ENCODE measurements at places on chromosomes 16 and 17.
A peak's percentile ranks its signal among the peaks of the same experiment; 100 is the strongest.

DNA sequence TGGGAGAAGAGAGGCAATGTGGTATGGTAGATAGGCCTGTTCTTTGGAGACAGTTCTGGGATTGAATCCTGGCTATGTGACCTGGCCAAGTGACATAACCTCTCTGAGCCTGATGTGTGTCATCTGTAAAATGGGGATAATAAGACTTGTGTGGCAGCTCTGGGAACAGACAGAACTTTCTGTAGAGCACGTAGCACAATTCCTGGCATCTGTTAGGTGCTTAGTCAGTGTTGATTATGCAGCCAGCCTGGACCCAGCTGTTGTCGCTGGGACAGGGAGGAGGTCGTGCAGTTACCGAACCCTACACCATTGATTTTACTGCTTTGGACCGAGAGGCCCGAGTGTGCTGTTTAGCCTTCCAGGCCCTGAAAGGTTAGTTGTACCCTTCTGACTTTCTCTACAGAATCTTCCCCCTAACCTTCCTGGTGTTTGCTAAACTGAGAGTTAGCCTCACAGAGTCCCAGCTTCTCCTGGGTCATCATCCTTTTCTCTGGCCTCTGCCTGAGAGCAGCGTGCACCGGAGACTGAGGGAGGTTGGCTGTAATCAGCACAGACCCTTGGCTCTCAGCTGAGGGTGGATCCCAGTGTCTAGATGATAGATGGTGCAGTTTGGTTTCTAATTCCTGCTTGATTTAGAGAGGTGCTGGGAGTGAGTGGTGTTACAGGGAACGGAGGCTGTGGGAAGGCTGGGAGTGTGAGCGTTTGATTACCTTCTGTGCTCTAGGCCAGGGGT, 31.9 kb downstream of the MSI2 start:
- no peaks in the 10 kb centered on the region for H3K27me3 ChIP-seq
- H3K4me3 ChIP-seq, result no peak overlapping the region
- H3K27ac ChIP-seq, result no peak overlapping the region
- H3K36me3 ChIP-seq, result peaks cover 4% of the 10 kb centered on the region
- DNase-seq, result no peak

GRCh38 chr16:4517812-4518680, 20.5 kb downstream of the CDIP1 start:
- H3K4me3 ChIP-seq, result peak overlapping the region; percentile 4
- peak; percentile 50 for DNase-seq
- no peak overlapping the region for H3K27ac ChIP-seq
- H3K4me1 ChIP-seq, result no peaks in the 10 kb centered on the region
- no peaks in the 10 kb centered on the region for H3K27me3 ChIP-seq
- H3K36me3 ChIP-seq, result peaks cover 26% of the 10 kb centered on the region

- DNase-seq, result no peak
- peaks cover 71% of the 10 kb centered on the region for H3K36me3 ChIP-seq
- peak overlapping the region; percentile 41 for H3K27ac ChIP-seq
- H3K4me1 ChIP-seq, result peaks cover 3% of the 10 kb centered on the region
Measured at GRCh38 chr16:85798901-85799496, 345 bp downstream of the EMC8 start.

DNA sequence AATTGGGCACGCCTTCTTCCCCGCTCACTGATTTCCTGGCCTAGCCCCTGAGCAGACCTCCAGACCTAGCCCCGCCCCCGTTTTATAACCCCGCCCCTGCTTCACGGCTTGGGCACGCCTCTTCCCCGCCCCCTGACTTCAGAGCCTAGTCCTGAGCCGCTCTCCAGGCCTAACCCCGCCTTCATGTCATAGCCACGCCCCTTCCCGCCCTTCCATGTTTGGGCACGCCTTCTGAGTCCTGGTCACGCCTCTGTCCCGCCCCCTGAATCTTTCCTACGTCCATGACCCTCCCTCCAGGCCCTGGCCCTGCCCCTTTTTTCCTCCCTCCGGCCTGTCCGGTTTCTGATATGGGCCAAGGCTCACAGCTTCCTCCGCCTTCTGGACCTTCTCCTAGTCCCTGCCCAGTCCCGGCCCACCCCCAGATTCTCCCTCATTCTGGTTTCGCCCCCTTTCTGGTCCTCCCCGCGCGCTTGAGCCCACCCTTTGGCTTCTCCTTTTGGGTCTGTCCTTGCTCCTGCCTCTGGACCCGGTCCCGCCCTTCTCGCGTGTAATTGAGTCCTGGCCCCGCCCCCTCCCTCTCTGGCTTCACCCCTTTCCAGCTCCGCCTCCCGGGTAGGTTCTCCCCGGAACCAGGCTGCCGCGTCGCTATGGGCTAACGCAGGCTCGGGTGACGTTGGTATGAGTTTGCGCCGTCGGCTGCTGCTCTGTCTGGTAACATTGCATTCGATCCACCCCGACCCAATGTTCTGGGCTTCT, 15.1 kb upstream of the EEF2K start:
- peak overlapping the region; percentile 67 for H3K27ac ChIP-seq
- no peaks in the 10 kb centered on the region for H3K4me1 ChIP-seq
- DNase-seq, result peak; percentile 94
- peak overlapping the region; percentile 70 for H3K4me3 ChIP-seq
- H3K27me3 ChIP-seq, result no peaks in the 10 kb centered on the region

GRCh38 chr16:50360779-50361178, 8.0 kb downstream of the BRD7 start:
- no peak overlapping the region for H3K4me3 ChIP-seq
- H3K27ac ChIP-seq, result no peak overlapping the region
- H3K36me3 ChIP-seq, result peaks cover 23% of the 10 kb centered on the region
- DNase-seq, result no peak
- H3K27me3 ChIP-seq, result no peaks in the 10 kb centered on the region
- H3K4me1 ChIP-seq, result no peaks in the 10 kb centered on the region

GRCh38 chr17:57433452-57433851, 177.1 kb downstream of the MSI2 start:
- peaks cover 2% of the 10 kb centered on the region for H3K36me3 ChIP-seq
- H3K27me3 ChIP-seq, result no peaks in the 10 kb centered on the region
- peaks cover 20% of the 10 kb centered on the region for H3K4me1 ChIP-seq
- DNase-seq, result no peak
- no peak overlapping the region for H3K4me3 ChIP-seq

- H3K27me3 ChIP-seq, result no peaks in the 10 kb centered on the region
- no peak for DNase-seq
- H3K27ac ChIP-seq, result no peak overlapping the region
- H3K4me3 ChIP-seq, result peak overlapping the region; percentile 79
- peaks cover 2% of the 10 kb centered on the region for H3K36me3 ChIP-seq
- H3K4me1 ChIP-seq, result no peaks in the 10 kb centered on the region
Measured at GRCh38 chr16:3881499-3881990, 1.0 kb upstream of the CREBBP start.

- peaks cover 4% of the 10 kb centered on the region for H3K27me3 ChIP-seq
- no peak overlapping the region for H3K27ac ChIP-seq
- H3K36me3 ChIP-seq, result peaks cover 8% of the 10 kb centered on the region
- no peak for DNase-seq
- no peak overlapping the region for H3K4me3 ChIP-seq
Measured at GRCh38 chr16:2711370-2712062, 8.5 kb downstream of the PRSS27 start.

GRCh38 chr16:72285728-72286127, 113.8 kb upstream of the PMFBP1 start:
- H3K36me3 ChIP-seq, result no peaks in the 10 kb centered on the region
- no peak overlapping the region for H3K4me3 ChIP-seq
- H3K4me1 ChIP-seq, result peaks cover 1% of the 10 kb centered on the region
- H3K27me3 ChIP-seq, result no peaks in the 10 kb centered on the region

DNA sequence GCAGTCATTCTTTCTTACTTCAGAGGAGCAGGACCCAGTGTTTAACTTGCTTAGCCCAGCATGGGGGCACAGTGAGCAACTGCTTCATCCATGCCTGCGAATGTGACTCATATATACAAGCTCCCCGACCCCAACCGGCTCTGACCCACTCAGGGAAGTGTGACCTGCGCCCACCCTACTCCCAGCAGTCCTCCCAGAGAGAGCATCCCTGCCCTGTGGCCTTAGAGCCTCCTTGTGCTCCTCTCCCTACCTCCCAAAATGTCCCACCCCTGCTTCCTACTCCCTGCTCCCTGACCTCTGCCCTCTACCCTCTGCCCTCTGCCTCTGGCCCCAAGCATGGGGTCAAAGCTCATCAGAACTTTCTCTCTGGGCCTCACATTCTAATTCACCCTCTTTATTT, 46.9 kb upstream of the DLX4 start:
- no peak overlapping the region for H3K4me3 ChIP-seq
- no peaks in the 10 kb centered on the region for H3K36me3 ChIP-seq
- H3K27me3 ChIP-seq, result no peaks in the 10 kb centered on the region

DNA sequence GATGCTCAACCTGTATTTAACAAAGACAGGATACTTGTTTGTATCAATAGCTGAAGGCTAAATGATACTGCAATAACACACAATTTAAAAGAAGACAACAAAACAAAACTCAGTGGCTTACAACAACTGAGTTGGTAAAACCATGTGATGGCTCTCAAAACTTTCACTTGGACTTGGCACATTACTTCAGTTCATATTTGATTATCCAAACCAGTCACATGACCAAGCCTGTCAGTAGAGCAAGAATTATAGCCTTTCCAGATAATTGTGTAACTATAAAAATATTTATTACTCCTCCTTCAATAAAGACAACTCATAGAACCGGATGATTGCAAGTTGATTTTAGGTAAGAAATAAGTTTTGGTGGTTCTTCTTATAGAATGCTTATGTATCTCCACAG, 56.8 kb downstream of the NQO1 start:
- no peak overlapping the region for H3K27ac ChIP-seq
- DNase-seq, result no peak
- no peaks in the 10 kb centered on the region for H3K27me3 ChIP-seq

GRCh38 chr16:82147546-82147945, 22.5 kb downstream of the MPHOSPH6 start:
- no peak for DNase-seq
- no peak overlapping the region for H3K27ac ChIP-seq
- no peaks in the 10 kb centered on the region for H3K27me3 ChIP-seq
- H3K4me1 ChIP-seq, result peaks cover 6% of the 10 kb centered on the region

DNA sequence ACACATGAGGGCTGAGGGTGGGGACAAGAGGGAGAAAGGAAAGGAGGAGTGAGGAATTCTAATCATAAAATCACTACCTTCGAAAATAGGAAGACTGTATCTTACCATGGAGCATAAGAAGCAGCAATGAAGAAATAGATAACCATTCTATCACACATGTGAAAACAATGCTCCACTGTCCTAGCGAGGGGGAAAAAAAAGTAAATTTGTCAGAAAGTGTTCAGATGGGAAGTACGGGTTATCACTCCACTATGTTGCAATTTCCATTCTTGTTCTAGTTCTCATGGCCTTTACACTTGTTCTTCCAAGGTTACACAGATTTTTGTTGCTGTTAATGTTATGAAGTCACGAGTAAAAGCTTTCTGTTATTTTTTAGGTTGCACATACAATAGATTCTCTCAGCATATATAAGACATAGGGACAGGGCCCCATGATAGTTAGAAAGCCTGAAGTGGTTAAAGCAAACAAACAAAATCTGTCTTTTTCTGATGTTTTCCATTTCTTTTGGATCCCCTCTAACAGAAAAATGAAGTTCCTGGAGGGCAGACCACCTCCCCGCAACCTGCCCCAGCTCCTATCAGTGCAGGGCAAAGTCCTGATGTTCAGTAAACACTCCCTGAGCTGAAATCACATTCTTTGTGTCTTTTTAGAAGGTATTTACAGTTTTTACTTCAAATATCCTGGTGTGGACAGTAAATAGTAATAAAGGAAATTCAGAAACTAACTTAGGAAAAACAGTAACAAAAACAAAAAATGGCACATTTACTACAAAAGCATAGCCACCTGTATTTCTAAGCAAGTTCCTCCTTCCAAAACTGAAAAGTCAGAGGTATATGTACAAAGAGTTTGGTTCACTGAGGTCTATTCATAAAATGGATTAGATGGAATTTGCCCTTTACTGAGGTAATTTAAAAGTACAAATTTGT, 13.7 kb downstream of the MMD start:
- no peak overlapping the region for H3K27ac ChIP-seq
- peaks cover 96% of the 10 kb centered on the region for H3K36me3 ChIP-seq
- no peak overlapping the region for H3K4me3 ChIP-seq
- no peaks in the 10 kb centered on the region for H3K27me3 ChIP-seq

GRCh38 chr17:4125552-4125951, 17.3 kb downstream of the ZZEF1 start:
- H3K27ac ChIP-seq, result no peak overlapping the region
- H3K4me3 ChIP-seq, result no peak overlapping the region
- no peaks in the 10 kb centered on the region for H3K27me3 ChIP-seq

- H3K27me3 ChIP-seq, result peaks cover 5% of the 10 kb centered on the region
- H3K4me1 ChIP-seq, result peaks cover 70% of the 10 kb centered on the region
- no peaks in the 10 kb centered on the region for H3K36me3 ChIP-seq
- H3K4me3 ChIP-seq, result no peak overlapping the region
Measured at GRCh38 chr17:38456031-38456815, 28.0 kb downstream of the ARHGAP23 start.

DNA sequence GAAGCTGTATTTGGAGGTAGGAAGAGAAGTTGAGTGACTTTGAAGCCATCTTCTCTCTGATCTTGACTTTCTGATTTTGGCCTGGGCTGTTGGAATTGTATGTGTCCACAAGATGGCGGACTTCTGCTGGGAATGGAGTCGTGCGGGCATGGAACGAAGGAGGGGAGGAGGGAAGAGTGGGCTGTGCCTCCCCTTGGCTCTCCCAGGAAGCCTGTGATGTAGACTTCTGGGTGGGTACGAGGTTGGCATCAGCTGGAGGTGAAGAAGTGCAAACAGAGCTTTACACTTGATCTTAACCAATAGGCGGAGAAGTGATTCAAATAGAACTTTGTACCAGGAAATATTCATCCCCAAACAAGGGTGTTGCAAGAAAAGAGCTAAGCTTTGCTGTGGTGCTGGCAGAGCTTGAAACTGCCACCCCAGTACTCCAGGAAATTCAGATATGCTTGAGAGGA, 7.4 kb upstream of the TMEM220 start:
- H3K27me3 ChIP-seq, result no peaks in the 10 kb centered on the region
- no peak overlapping the region for H3K27ac ChIP-seq
- H3K36me3 ChIP-seq, result no peaks in the 10 kb centered on the region
- DNase-seq, result no peak

DNA sequence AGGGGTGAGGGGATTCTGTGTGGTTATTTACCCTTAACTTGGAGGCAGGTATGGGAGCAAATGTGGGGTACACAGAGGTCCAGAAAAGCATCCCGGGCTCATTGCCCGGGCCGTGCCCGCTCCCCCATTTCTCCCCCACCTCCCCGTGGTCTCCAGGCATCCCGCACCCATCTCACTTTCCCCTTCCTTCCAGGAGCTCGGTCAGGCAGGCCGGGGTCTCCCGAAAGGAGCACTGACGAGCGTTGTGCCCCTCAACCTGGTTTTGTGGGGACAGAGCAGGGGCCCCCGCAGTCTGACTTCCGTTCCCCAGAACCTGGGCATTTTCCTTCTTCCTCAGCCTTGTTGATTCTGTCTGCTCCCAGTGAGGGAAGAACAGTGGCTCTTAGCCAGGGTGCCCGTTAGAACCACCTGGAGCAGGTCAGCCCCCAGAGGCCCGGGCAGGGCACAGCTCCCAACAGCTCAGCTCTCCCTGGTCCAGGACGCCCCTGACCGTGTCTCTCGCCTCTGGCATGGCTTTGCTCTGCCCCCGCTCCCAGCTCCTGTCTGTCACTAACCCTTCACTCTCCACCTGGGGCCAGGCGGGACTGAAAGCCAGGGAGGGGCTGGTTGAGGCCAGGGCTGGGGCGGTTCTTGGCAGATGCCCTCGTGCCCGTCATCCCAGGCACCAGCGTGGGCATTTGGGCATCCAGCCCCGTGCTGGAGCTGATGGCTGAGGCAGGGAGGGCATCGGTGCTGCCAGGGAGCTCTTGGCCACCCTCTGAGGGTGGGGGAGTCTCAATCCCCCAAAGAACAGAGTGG, 12.5 kb upstream of the NUDT16L1 start:
- no peaks in the 10 kb centered on the region for H3K27me3 ChIP-seq
- no peak overlapping the region for H3K27ac ChIP-seq
- no peaks in the 10 kb centered on the region for H3K4me1 ChIP-seq
- no peak overlapping the region for H3K4me3 ChIP-seq
- no peak for DNase-seq
